Hematopoietic multipotent progenitor cell treated with erythropoietin and hydrocortisone succinate and interleukin-3 and kit ligand, for 6 days (in vitro differentiated cells): ENCODE measurements at places on chromosomes 4 and X.

DNA sequence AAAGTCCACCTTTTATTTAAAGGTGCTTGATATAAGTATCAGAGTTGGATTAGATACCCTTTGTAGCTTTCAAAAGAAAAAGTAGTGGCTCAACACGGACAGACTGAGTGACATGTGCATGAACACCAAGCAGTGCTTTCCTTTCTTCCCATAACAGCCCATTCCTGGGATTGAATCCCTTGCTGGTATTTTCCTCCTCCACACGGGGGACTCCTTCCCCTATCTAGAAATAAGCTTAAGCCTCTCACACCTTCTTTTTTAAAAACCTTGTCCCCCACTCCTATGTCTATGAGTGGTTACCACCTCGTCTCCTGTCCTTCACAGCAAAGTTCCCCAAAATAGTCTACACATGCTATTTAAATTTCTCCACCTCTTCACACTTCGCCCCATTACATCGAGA lies 5.1 kb downstream of the AP1S2 start:
- no peak for DNase-seq

- peak; percentile 67 for DNase-seq
Observed at GRCh38 chr4:47465004-47465403, 1.5 kb upstream of the COMMD8 start.

DNA sequence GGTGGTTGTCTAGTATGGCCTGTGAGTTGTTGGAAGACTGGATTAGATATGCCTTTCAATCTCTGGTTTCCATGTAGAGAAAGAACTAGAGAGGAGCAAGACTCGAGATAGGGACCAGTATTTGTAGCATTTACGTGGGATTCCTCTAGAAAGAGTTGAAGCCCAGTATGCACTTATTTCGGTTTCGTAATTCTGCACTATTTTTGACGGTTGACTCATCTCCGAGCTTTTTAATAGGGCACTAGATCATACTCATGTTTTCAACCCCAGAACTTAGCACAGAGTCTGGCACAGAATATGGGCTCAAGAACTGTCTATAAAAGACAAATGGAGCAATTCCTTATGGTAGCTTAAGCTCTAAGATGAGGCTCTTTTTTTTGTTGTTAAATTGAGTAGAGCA lies 15.7 kb downstream of the HELT start:
- no peak for DNase-seq

- DNase-seq = no peak
Observed at GRCh38 chr4:35511851-35512250, 732.5 kb downstream of the ARAP2 start.

- DNase-seq = no peak
Observed at GRCh38 chrX:8447368-8447767, 17.3 kb upstream of the VCX3B start.
